Activated CD4-positive, CD25-positive, alpha-beta regulatory T cell treated with anti-CD3 and anti-CD28 coated beads, Interleukin-2, amount 50 U/mL, for 72 hours (primary cell): ENCODE measurements at places on chromosomes 7 and 10.

- no peak for DNase-seq
Measured at GRCh38 chr10:21318540-21319167, 206.8 kb downstream of the SKIDA1 start.

- no peak for DNase-seq
Measured at GRCh38 chr10:35696392-35697287, 54.5 kb upstream of the FZD8 start.

GRCh38 chr10:75540357-75540966, 109.0 kb downstream of the LRMDA start:
- no peak for DNase-seq

DNA sequence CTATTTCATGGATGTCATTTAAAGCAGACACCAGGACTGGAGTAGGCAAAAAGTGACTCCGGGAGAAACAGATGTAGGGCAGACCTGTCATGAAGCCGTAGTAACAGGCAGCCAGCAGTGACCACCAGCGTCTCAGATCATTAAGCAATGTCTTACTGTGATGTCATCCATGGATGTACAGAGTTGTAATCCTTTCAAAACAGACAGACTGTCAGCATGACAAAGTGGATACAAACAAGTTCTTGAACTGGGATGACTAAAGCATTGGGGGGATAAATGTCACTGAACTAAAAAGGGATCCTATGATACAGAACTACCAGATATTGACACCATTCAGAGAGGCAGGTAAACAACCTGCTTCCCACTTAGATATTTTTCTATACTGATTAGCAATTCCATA, 675.5 kb downstream of the PARD3 start:
- no peak for DNase-seq
